Central memory CD4-positive, alpha-beta T cell (primary cell): ENCODE measurements at places on chromosomes 12 and 14.

GRCh38 chr12:50112456-50113218 lies 601 bp downstream of the COX14 start:
- no peak for DNase-seq

DNA sequence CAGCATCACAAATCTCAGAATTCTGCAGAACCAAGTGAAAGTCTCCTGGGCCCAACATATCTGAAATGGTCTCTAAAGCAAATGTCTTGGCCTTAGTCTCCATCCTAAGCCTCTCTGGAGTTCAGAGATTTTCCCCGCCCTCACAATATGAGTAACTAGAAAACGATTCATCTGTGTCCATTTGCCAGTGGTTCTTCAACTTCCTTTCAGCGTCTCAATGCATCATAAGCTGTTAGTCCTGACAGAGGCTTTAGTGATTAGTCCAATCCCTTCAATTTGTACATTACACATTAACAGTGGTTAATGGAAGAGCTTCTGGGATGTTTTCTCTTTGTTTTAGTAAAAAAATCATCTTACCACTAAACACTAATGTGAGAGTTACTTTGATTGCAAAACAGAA lies 17.4 kb downstream of the NPC2 start:
- DNase-seq = no peak

DNA sequence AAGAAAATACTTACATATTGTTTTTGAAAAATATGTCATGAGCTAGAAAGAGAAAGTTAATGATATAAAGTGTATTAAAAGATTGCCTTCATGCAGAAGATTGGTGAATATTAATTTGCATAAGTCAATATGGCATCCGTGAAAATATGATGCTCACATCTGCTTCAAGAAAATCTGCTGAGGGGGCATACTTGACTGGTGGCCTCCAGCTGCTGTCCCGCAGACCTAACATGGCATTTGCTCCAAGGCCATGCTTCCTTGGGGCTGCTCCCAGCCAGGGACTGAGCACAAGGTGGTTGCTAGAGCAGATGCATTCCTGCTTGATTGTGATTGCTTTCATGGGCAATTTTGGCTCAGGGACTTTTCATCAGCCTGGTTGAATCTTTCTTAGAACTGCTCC lies 133.8 kb downstream of the TTC6 start:
- no peak for DNase-seq

- no peak for DNase-seq
Observed at GRCh38 chr12:99282086-99282485, 365.5 kb upstream of the GARIN6 start.

DNA sequence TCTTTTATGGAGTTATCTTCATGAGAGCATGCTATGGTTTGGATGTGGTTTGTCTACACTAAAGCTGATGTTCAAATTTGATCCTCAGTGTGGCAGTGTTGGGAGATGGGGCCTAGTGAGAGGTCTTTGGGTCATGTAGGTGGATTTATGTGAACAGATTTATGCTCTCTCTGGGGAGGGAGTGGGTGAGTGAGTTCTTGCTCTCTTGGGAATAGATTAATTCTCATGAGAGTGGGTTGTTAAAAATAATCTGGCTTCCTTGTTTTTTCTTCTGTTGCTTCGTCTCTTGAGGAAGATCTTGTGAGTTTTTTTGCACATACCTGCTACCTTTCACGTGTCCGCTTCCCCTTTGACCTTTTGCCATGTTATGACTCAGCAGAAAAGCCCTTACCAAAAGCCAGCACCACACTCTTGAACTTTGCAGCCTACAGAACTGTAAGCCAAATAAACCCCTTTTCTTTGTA lies 20.5 kb downstream of the DERA start:
- DNase-seq = no peak

- DNase-seq = no peak
Observed at GRCh38 chr12:124809878-124810277, 53.8 kb downstream of the SCARB1 start.

GRCh38 chr12:119301379-119301778 lies 33.1 kb upstream of the CCDC60 start:
- DNase-seq = no peak

DNA sequence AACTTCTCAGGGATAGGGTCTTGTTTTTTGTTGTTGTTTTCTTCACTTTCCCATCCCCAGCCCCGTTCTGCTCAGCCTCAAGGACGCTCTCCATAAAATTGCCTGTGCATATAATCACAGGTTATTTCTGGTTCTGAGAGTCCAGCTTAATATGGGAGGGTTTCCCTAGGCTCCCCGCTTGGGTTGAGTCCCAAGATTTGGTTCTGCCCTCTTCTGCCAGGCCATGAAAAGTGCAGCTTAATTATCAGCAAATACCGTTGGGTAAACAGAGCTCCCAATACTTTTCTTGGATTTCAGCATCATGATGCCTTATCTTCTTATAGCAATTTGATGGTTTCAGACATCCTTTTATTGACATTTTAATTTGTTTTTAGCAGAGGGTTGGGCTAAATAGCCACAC lies 75.6 kb downstream of the GRIN2B start:
- DNase-seq = no peak

GRCh38 chr12:89075880-89076540 lies 276.3 kb downstream of the DUSP6 start:
- no peak for DNase-seq

- no peak for DNase-seq
Observed at GRCh38 chr14:81449114-81449513, 49.0 kb upstream of the STON2 start.

GRCh38 chr12:31626270-31626995 lies 33.1 kb upstream of the ETFBKMT start:
- no peak for DNase-seq

GRCh38 chr14:36346052-36346451 lies 25.6 kb upstream of the MBIP start:
- no peak for DNase-seq

DNA sequence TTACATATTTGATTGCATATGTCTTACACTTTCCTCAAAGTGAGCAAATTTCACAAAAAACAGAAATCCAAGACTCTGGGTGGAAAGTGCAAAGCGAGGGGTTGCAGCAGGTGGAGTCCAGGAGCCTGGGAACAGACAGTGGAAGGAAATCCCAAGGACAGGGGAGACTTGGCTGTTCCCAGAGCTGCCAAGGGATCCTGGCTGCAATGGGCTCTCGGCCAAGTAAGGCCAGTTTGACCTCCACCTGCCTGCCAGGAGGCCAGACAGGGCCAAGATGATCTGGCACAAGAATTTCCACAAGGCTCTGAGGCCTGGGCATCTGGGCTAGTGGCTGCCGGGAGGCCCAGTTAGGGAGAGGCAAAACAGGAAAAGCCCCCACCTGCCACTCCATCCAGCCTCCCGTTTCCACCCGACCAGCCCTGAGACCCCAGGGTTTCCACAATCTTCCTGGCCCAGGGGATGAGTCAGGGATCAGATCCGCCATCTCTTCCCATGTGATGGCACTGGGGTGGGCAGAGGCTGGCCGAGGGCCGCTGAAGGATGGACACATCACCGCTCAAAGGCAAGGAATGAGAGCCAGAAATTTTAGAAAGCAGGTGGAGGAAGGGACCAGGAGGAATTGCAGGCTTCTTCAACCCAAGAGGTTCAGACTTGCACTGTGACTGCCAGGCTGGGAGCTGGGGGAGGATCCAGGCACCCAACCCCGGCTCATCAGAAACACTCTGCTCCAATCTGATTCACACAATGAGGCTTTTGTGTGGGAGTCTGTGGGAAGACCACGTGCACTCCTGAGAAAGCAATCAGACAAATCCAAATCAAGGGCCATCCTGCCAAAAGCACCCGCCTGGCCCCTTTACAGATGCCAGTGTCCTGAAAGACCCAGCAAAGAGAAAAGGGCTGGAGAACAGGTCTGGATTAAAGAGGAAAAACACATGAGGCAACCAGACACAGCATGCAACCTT lies 16.3 kb downstream of the SCARB1 start:
- DNase-seq = no peak

- DNase-seq = no peak
Observed at GRCh38 chr12:71469258-71469750, 29.7 kb downstream of the LGR5 start.

GRCh38 chr12:68175557-68176061 lies 16.1 kb upstream of the IFNG start:
- DNase-seq = peak; percentile 81

- DNase-seq = no peak
Observed at GRCh38 chr12:124557518-124558223, 9.7 kb downstream of the NCOR2 start.

GRCh38 chr14:49220492-49220891 lies 365.7 kb downstream of the RPS29 start:
- DNase-seq = no peak

- DNase-seq = no peak
Observed at GRCh38 chr12:14901228-14901562, 15.5 kb upstream of the MGP start.

GRCh38 chr14:51096870-51097269 lies 2.0 kb upstream of the TRIM9 start:
- DNase-seq = no peak

DNA sequence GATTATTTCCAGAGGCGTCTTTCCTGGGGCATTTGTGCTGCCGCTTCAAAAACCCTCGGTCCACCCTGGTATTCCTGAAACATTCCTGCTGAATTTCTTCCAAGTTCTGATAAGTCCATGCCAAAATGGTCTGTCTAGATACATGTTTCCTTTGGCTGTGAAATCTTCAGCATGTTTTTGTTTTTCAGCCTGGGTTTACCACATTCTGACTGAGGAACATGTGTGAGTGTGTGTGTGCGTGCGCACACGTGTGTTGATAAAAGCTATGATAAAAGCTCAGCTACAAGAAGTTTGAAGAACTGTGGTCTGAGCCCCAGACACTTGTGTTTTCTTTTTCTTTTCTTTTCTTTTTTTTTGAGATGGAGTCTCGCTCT lies 22.4 kb downstream of the ANKRD9 start:
- DNase-seq = no peak

- no peak for DNase-seq
Observed at GRCh38 chr12:128004383-128004938, 262.5 kb upstream of the TMEM132C start.

- DNase-seq = no peak
Observed at GRCh38 chr12:48125985-48126384, 6.8 kb downstream of the PFKM start.

DNA sequence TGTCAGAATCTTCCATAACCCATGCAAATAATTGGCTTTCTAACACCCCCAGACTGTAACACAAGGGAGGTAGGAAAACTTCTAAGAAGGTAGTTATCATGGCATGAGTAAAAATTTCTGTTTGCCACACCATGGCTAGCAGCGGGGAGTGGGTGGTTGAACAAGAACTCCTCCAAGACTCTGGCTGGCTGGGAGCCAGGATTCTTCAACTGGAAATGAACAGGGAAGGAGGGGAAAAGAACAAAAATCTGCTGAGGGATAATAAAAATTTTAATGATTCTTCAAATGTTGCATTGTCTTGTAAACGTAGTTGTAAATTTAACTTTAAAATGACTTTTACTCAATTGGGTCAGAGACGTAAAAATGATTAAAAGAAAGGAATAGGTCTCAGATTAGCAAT lies 78.9 kb downstream of the AKAP6 start:
- DNase-seq = no peak

- no peak for DNase-seq
Observed at GRCh38 chr14:56555921-56556570, 23.6 kb upstream of the TMEM260 start.

DNA sequence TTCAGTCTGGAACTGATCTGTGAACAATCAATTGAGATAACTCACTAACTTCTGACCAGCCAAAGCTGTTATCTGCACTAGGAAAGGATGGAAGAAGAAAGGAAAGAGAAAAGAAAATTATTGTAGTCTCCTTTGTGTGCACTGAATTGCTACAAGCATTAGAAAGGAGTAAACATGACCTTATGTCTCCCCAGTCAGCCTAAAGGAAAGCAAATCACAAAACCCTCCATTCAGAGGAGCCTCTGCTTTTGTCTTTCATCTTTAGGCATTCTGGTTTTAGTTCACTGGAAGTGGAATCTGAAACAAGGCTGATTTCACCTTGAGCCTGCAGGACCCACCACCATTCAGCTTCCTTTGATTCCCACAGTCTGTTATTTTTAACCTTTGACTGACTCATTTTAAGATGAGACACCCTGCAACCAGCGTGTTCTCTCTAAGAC lies 26.0 kb downstream of the TBX3 start:
- no peak for DNase-seq

- no peak for DNase-seq
Observed at GRCh38 chr12:131118371-131118770, 164.7 kb downstream of the ADGRD1 start.

DNA sequence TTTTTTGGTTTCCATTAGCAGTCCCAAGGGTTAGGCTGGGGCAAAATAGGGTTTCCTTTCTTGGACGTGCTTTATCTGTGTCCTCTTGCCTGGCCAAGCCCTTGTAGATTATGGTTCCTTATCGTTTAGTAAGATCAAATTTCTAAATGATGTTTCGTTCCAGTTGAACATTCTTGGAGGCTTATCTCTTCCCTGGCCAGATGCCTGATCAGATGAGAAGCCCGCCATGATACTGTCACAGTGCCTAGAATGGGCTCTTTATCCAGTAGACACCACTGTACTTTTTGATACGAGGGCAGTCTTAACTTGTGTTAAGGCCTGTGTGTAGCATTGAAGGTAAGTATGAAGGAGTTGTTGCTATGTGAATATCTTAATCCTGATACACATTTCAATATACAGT lies 76.1 kb upstream of the TMEM263 start:
- DNase-seq = no peak

DNA sequence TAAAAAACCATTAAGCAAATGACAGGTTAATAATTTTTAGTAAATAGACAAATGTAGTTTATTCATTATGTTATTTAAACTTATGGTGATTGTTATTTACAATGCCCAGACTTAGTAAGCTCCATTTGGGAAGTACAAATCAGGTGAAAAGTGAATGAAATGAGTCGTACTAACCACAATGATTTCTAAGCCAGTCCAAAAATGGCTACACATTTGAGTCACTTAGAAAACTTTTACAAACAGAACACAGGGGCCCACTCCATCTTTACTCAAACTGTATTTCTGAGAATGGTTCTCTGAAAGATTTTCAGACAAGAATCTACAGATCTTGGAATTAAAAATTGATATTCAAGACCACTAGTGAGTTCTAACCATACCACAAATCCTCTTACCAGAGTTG lies 653.3 kb upstream of the MIS18BP1 start:
- DNase-seq = no peak

DNA sequence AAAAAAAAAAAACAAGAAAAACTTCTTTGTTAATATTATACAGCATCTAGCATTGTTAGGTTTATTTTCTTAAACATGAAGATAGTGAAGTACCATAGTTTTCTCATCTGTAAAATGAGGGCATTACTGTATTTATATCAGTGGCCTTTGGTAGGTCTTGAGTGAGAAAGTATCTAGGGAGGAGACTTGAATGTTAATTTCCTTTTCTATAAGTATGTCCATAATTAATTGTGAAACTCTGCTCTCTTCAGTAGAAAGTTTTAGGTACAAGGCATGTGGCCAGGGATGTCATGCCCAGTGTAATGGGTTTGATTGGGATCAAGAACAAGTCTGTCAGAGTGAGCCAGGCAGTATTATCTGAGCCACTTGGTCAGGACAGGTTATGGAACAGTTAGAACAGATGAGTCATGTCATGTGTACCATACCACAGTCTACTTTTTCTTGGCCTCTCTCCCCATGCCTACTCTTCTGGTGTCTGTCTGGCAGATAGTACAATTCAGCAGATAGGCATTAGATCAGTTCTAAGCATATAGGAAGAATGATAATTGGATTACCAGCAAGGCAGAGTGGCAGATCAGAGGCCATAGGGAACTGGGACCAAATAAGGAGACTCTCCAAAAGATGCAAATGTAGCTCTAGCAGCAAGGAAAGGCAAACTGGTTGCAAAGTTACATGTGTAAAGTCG lies 30.4 kb downstream of the FBXO34 start:
- DNase-seq = no peak
